ENCODE measurements at places on chromosomes 13 and 19.

DNA sequence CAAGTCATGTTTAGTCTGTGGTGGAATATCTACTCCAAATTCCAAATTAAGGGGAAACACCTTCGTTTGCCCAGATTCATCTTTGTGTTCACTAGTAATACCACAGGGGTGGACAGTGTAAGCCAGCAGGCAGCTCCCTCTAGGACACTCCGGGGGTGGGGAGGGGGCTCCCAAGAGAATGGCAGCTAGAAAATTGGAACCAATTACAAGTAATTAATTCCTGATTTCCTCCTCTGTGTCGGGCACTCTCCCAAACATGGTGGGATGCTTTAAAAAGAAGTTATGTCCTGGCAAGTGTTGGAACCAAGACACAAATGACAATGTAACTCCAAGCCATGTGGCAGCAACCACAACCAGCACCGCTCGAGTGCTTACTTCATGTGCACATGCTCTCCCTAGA is 5.9 kb downstream of the COL4A1 start:
- DNase-seq, result no peak

DNA sequence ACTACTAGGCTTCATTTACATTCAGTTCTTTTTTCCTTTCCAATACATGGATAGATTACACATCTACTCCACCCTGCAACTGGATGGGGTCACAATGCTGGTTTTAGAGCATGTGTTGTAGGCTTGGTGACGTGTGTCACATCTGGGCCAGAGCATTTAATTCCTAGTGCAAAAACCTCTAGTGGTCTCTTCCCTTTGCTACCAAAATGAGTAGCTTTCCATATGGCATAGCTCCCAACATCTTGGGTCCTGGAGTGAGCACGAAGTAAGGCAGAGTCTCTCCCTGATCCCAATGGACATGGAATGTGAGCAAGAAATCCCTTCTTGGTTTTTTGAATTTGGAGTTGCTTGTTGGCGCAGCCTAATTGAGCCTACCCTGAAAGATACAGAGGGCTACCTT is 51.7 kb downstream of the TNFSF11 start:
- no peak for DNase-seq

DNA sequence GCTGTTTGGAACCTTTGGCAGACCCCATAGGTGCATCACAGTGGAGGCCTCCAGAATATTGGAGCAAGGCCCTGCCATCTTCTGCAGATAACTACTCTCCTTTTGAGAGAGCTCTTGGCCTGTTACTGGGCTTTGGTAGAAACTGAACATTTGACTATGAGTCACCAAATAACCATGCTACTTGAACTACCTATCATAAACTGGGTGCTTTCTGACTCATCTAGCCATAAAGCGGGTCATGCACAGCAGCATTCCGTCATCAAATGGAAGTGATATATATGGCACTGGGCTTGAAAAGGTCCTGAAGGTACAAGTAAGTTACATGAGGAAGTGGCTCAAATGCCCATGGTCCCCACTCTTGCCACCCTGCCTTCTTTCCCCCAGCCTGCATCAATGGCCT is 782.5 kb upstream of the SLITRK6 start:
- no peak for DNase-seq

DNA sequence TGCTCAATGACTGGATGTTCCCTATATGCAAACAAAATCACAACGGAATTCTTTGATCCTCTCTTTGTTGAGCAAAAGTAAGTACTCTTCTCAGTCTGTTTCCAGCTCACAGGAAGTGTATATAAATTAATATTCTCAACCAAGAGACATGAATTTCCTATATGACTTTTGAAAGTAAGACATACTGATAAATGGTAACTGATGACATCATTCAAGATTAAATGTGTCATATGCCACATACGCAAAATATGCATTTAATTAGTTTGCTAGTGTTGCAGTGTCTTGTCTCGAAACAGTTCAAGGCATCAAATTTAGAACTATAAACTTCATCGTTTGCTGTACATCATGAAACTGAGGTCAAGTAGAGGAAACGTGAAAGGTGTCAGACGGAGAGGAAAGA is 7.9 kb downstream of the CLDN10 start:
- no peak for DNase-seq

DNA sequence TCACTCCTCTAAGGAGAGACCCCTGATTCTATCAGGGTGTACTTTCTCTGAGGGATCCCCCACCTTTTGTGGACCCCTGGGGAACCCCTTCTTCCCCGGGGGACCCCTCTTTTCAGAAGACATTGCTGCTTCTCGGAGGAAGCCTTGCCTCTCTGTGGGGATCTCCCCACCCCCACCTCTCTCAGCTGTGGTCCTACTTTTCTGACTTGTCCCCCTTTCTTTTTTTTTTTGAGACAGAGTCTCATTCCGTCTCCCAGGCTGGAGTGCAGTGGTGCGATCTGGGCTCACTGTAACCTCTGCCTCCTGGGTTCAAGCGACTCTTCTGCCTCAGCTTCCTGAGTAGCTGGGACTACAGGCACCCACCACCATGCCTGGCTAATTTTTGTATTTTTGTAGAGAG is 18.4 kb upstream of the GATAD2A start:
- DNase-seq, result no peak

DNA sequence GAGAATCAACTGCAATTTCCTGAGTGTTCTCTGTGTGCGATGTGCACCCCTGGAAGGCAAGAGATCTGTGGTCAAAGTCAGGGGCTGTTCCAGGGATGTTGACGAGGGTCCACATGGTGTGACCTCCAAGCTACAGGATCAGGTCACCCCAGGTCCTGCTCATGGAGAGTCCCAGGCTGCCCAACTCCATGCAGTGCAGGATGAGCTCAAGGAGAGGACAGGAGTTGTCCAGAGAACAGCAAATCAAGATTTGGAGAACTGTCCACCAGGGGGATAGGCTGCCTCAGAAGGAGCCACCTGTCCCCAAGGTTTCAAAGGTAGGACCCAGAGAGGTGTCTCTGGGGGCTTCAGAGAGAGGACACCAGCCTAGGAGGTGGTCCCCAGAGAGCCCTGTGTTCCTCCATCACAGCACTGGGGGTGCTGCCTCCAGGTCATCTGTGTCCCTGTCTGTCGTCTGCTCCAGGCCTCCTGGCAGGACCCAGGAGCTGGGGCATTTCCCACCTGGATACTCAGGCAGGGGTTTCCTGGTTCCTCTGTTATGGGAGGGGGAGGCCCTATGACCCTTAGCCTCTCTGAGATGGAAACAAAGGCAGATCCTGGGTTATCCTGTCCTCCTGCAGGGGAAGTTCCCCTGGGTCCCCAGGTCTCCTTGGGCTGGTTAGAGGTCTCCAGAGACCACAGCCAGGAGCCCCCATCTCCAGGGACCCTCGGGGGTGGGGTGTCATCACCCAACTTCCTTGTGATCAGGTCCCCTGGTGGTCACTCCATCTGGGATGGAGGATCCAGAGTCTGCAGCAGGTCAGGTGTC is 2.1 kb upstream of the CEACAM7 start:
- no peak for DNase-seq

GRCh38 chr19:28065026-28065425 is 1147.9 kb downstream of the UQCRFS1 start:
- DNase-seq, result no peak

DNA sequence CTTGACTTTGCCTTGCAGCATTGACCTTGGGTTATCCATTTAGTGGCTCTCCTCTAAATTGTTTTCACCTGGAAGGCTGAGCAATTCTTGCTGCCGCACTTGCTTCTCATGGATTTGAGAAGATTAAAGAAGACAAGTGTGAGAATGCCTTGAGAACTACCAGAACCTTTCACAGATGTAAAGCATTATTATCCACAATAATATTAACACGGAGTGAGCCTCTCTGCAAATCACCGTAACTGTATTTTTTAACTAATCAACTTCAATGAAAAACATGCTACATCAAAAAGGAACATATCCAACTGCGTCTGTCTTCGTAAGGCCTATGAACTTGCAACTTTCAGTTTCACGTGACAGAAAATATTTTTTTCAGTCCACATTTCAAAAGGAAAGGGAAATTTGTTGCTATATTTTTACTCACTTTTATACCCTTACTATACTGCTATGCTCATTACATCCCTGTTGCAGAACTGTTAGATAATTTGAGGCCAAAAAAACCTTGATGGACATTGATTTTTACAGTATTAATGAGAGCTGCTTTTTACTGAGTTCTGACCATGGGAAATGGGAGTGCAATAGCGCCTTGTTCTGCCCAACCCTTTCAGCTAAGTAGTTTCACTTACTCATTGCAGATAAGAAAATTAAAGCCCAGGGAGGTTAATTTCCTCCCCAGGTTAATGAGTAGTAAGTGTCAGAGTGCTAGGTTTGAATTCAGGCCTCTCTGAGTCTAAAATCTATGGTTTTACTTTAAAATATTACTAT is 93.8 kb upstream of the RAP2A start:
- no peak for DNase-seq

GRCh38 chr19:57382806-57383488 is 6.7 kb upstream of the ZNF548 start:
- no peak for DNase-seq

- no peak for DNase-seq
Measured at GRCh38 chr19:8148410-8149260, 757 bp downstream of the FBN3 start.

DNA sequence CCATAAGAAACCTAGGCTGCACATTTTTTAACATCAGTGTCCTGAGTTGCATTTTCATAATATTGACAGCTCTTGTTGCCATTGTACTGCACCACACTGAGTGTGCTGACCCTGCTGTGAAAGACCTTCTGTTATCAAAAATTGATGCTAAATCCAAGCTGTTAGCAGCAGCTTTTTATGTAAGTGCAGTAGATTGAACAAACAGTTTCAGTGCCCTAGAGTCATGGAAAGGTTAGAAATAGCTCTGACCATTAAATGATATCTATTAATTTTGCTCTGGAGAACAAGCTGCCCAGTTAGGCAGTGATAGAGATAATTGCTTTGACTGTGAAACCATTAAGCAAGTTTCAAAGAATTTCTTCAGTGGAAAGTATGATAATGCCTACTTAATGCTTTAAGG is 1289.2 kb upstream of the PCDH20 start:
- DNase-seq, result no peak

Measured in AG04449 (cell line).